ENCODE measurements at places on chromosomes 16 and 17.

DNA sequence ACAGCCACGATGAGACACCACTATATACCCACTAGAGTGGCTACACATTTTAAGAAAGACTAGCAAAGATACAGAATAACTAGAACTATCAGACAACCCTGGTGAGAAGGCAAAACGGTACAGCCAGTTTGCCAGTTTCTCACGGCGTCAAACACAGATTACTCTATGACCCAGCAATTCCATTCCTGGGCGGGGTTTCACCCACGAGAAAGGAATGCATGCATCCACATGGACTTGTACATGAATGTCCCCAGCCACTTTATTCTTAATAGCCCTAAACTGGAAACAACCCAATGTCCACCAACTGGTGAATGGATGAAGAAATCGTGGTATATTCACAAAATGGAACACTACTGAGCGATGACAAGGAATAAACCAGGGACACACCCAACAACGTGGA, 74.5 kb downstream of the MYH10 start:
- no peak for DNase-seq

DNA sequence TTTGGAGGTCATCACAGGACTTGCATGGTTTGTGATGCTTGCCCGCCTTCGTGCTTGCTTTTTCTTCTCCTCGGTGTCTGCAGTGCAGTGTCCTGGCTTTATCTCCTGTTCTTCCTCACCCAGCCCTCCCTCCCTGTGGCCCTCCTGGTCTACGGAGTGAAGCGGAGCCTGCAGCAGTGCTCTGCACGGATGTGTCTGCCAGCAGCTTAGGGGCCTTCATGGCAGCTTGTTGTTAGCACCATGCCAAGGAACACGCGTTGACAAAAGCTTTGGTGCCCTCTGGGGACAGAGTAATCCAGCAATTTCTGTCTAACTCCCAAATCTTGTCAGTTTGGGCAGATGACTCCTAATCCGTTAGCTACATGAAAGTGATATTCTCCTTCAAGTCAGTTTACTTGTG, 9.9 kb downstream of the DHODH start:
- no peak for DNase-seq

- DNase-seq, result no peak
Measured at GRCh38 chr17:77753246-77753645, 205.3 kb upstream of the TNRC6C start.

DNA sequence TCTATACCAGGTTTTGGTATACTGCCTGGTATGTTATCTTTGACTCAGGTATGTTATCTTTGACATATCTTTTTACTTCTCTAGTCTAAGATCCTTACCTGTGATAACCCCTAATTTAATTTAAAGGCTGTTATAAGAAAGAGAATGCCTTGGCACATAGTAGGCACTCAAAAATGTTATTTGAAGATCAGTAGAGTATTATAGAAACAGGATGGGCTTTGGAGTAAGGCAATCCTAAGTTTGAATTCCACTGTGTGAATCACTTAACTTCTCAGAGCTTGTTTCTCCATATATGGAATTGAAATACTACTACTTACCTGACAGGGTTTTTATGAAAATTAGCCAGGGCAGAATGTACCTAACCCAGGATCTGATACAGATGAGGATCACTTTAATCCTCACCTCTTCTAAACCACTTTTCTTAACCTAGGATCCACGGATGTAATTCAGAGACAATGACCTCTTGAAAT, 1.2 kb downstream of the BRIP1 start:
- DNase-seq, result no peak

DNA sequence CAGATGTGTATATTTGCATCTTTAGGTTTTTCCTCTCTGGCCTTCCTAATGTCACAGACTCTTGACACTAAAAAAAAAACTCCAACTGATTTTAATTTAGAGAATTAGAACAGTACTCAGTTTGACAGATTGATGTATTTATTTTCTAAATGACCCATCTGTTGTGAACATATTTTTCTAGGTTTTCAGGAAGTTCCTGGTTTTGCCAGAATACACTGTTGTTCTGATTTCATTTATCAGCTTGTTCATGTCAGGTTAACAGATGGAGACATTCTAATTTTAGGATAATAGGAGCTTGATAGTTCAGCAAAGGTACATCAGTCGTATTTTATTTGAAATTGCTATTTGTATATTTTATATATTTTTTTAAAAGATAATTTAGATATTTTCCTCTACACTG, 133.4 kb downstream of the TANC2 start:
- no peak for DNase-seq

DNA sequence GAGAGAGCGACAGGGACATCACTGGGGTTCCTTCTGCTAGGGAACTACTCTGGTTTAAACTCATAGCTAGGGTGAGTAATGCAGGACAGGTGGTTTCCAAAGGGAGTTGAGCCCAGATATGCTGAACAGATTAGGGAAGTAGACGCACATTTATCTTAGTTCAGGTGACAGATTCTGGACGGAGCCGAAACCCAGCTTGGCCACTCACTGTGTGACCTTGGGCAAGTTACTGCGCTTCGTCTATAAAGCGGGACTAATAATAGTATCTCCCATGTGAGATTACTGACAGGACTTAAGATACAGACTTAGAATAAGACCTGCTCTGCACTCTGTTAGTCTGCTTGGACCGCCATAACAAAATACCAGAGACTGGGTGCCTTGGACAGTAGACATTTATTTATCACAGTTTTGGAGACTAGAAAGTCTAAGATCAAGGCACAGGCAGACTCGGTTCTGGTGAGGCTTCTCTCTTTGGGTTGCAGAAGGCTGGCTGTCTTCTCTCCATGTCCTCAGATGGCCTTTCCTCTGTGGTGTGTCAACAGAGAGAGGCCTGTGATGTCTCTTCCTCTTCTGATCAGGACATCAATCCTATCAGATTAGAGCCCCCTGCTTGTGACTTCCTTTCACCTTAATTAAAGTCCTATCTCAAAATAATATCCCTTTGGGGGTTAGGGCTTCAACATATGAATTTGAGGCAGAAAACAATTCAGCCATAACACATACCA, 12.1 kb downstream of the SCNN1G start:
- no peak for DNase-seq

DNA sequence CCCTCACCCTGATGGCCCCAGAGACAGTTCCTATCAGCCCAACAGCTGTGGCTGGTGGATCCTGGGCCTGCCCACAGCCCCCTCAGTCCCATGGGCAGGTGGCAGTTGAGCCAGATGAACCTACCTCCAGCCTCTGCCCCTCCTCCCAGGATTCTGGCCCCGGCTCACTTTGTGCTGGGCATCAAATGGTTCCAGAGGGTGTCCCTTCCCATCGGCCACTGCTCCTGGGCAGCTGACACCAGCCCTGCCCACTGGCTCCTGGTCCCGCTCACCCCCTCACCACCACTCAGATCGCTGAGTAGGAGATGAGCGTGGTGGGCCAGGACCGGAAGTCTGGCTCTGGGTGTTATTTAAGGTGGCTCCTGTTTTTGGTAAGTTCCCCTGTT, 2.0 kb downstream of the TTYH2 start:
- no peak for DNase-seq

DNA sequence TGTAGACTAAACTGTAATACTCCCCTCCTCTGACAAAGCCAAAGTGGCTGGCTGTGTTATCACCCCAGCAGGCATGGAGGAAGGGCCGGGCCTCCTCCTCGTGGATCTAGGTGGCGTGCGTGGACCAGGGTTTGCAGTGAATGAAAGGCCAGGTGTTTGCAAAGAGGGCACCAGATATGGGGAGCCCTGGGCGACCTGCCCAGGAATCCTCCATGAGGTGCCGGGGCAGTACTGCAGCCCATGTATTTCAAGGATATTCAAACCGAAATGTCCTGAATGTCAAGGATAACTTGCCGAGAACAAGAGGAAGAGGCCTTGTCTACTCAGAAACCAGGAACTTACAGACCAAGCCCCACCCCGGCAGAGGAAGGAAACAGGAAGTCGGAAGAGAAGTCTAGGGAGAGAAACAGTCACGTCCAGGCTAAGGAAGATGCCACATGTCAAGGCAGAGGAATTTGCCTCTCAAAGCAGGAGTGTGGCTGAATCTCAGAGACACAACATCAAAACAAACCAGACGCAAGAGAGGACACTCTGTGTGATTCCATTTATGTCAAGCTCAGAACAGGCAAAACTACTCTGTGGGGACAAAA, 13.7 kb upstream of the OSGIN1 start:
- no peak for DNase-seq

GRCh38 chr17:7915611-7916384, at the start of gene RNF227:
Gene RNF227 (minus strand): TSS chr17:7916289. CDS start chr17:7916195, 94 bp downstream.
- DNase-seq, result peak; percentile 70

DNA sequence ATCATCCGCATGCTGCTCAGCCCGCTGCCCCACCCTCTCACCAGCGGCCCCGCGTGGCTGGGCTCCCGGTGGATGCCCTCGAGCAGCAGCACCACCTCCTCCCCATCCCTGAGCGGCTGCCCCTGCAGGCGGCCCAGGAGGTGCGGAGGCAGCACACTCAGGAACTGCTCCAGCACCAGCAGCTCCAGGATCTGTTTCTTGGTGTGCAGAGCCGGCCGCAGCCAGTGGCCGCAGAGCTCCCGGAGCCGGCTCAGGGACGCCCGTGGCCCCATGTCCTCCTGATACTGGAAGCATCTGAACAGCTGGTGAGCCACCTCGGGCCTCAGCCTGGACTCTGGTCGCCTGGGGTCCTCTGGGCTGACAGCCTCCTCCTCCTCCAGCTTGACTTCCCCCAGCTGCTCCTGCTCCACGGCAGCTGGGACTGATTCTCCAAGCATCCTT, 6.6 kb downstream of the ZSCAN10 start:
- no peak for DNase-seq

DNA sequence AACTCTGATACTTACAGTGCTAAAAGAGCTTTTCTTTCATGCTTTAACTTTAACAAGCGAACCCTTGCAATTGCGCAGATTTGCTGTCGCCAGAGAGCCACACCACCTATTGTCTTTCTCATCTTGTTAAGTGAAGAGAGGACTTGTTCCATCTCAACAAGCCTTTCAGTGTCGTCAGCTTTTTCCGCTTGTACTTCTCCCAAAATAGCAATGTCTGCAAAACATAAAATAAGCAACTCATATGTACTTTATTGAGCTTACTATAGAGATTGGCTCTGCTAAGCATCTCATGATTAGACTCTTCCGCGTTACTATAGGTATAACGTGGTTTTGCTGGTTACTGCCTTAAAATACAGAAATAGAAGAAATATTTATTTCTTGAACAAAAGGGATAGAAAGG, 51.9 kb downstream of the ABCA8 start:
- DNase-seq, result no peak

DNA sequence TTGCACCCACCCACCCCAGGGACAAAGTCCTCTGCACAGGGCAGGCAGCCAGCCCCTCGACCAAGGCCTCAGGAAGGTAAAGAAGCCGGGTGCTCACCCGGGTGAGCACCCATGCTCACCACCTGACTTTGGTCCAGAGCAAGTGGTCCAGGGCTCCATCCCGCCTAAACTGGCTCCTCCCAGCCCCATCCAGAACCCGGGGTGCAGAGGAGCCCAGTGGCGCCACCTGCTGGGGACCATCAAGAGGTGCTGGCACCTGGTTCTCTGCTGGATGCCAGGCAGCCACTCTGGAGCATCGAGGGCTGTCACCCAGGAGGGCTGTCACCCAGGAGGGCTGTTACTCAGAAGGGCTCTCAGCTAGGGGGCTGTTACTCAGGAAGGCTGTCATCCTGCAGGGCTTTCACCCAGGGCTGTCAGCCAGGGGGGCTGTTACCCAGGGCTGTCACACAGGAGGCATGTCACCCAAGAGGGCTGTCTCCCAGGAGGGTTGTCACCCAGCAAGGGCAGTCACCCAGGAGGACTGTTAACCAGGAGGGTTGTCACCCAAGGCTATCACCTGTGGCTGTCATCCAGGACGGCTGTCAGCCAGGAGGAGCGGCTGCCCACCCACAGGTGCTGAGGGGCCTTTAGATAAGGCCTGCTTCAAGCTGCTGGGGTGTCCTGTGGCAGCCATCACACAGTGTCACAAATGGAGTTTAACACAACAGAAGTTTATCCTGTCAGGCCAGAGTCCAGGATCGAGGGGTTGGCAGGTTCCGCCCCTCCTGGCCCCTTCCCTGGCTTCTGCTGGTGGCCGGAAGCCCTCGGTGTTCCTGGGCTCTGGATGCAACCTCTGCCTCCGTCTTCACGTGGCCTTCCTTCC, 98.5 kb downstream of the TNFRSF13B start:
- no peak for DNase-seq

GRCh38 chr17:37309051-37309450, 66.7 kb upstream of the C17orf78 start:
- DNase-seq, result no peak

DNA sequence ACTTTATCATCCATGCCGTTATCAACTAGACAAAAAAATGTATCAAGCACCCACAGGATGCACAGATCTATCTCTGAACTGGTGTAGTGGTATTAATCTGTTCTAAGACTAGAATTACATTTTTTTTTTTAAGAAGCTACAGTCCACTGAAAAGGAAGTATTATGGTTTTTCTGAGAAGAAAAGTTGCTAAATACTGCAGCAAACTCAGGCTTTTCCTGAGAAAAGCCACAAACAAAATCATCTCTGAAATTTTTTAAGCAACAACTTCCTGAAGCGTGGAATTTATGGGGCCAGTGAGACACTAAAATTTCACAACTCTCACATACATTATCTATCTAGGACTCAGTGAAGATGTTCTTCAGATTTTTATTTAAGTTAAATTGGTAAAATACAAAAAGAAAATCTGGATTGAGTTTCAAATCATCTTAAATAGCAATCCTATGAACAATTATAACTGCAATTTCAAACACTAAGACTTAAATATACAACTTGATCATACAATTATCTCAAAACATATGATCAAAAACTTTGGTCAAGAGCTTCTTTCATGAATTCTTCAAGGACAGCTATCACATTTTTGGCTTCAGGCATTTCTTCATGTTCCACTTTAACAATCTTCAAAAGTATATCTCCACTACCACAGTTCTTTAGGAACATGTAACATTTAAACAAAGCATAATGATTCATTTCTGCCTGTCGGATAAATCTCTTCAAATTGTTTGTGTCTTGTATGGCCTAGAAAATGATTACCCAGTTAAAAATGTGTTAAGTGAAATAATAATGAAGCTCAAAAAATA, 10.5 kb downstream of the C17orf75 start:
- no peak for DNase-seq

DNA sequence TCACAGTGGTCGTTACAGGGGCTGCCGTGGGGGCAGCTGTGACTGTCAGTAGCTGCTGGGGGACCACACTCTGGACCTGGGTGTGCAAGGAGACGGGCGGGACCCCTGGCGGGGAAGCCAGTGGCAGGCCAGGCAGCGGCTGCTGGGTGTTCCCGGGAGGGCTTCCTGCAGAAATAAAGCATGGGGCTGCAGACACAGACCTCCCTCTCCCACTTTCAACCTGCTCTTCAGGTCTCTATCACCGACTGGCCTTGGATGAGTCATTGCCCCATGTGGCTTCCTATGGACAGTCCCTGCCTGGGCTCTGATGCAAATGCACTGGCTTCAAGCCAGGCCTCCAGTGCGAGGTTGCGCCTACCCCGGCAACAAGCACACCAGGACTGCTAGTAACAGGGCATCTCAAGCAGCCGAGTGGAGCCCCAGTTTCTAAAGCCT, 17.2 kb downstream of the SREBF1 start:
- peak; percentile 45 for DNase-seq

- no peak for DNase-seq
Measured at GRCh38 chr17:55407641-55408566, 13.7 kb downstream of the MMD start.
